Activated CD4-positive, alpha-beta T cell treated with anti-CD3 and anti-CD28 coated beads, Interleukin-2, amount 50 U/mL, for 48 hours (primary cell): ENCODE measurements at places on chromosomes 4 and X.

GRCh38 chr4:46852800-46853199, 56.2 kb downstream of the COX7B2 start:
- DNase-seq: no peak

DNA sequence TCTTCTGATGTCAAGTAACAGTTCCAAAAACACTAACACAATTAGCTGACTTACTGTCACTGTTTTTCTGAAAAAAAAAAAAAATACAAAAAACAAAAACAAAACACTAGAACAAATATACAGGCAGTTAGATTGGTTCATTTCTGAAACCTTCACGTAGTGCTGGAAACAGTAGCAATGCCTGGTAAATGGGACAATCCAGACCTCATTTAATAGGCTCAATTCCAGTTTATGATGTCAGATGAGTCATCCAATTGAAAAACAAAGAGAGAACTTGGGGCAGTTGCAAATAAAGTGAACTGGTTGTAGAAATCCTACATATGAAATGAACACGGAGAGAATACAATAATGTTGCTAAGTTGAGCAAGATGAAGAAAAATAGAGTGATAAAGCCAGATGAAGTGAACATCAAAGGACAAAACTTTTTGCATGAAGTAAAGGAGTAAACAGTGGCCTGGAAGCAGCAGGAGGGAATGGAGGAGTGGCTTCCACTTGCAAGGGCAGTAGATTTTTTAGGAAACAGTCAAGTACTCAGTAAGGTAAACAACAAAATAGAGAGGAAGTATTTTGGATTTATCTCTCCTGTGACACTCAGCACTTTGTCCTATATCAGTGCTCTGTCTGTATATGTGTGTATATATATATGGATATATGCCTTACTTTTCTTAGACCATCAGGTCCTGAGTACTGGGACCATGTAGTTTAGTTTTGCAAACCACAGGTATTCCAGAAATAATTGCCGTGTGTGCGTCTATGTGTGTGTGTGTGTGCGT, 39.3 kb upstream of the MAGEA10 start:
- DNase-seq: no peak

GRCh38 chr4:108097990-108098553, 70.7 kb downstream of the LEF1 start:
- no peak for DNase-seq

- DNase-seq: no peak
Observed at GRCh38 chr4:124203613-124204238, 508.8 kb downstream of the ANKRD50 start.

DNA sequence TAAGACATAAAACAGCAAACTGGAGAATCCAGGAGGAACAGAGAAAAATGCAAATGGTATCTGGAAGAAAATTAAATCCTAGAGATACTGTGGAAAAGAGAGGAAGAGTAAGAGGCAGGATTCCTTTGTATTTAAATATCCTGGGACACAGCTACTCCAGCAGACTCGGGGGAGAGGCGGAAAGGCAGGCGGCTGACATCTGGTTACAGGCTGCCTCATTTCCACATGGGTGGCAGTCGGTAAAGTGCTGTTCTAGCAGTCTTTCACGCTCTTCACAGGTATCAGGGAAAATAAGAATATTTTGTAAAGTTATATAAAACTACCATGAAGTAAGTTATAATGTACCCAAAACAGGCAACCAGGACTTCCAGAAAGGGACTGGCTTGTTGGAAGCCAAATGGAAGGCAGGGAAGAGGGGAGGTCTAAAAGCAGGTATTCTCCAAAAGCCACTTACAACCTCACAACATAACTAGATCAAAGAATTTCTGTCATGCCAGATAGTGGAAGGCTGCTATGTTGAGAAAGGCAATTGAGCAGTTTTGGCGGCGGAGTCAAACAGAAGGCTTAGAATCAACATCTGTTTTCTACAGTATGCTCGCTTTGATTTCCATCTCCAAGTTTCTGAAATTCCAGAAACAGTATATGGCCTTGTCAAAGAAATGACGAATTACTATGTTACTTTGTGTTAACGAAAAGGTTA, 1.3 kb upstream of the TIGD2 start:
- no peak for DNase-seq

DNA sequence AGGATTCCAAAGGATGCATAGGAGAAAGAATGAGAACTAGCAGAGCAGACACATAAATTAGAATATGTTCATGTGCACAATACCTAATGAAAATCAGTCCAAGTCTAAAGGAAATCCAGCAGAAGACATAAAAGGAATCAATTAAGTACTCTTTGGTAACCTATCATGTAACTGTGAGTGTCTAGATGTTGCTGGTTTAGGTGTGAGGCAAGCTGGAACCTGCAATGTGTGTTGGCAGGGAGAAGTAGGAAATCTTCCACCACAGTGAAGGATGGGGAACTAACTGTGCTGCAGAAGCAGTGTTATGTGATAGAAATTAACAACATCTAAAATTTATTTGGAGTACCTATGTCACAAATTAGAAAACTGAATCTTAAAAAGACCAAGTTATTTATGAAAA, 330.8 kb upstream of the DKK2 start:
- DNase-seq: no peak

DNA sequence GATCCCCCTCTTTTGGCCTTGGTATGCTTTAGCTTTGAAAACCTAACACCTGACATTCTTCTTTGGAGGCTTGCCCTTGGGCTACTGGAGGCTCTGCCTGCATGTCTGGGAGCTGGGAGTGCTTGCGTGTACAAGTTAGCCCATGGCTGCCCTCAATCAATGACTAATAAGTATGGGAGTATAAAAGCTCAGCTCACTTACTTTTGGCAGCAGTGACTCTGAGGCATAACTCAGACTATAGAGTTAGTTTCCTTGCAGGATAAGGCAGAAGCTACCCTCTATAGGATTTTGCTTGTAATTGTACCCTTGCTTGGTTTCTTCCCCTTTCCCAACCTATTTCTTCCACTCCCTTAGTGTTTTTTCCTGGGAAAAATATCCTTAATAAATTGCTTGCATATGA, 247.9 kb downstream of the PPP1R2C start:
- no peak for DNase-seq

GRCh38 chr4:15692602-15693001, 10.3 kb upstream of the BST1 start:
- DNase-seq: no peak

DNA sequence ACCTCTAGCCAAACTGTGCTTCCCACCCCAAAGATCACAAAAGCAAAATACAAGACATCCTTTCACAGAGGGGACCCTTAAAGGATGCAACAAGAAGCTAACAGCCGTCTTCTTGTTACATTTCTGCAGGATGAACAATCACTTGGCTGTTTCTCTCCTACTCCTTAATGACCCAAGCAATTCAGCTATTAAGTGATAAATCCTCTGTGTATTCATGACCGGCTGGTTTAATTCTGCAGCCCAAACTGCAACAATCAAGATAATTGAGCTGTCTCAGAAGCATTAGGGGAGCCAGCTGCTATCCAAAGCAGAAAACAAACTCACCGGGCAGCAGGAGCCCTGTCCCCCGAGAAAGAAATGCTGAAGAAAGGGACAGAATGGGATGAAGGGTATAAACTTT, 85.9 kb upstream of the ACSL4 start:
- DNase-seq: no peak

- DNase-seq: no peak
Observed at GRCh38 chr4:107665001-107665400, 55.0 kb downstream of the PAPSS1 start.

- no peak for DNase-seq
Observed at GRCh38 chr4:76722838-76723237, 175.1 kb downstream of the SOWAHB start.

DNA sequence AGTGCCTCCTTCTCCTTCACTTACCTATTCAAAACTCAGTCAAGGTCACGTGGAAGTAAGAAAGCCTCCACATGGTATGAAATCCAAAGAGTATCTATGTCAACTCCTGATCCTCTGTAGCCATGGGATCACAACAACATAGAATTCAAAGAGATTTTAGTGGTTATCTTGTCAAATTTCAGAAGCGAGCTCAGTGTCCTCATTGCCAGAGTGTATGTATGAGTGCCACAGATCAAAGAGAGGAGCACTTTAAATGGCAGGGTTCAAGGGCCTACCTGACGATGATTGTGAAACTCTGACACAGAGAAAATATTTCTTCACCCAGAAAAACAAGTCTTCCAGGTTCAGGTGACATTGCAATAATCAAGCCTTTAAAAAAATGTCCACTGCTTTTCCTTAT, 1.2 kb upstream of the ACE2 start:
- no peak for DNase-seq

- no peak for DNase-seq
Observed at GRCh38 chr4:7134737-7135388, 57.5 kb upstream of the SORCS2 start.

DNA sequence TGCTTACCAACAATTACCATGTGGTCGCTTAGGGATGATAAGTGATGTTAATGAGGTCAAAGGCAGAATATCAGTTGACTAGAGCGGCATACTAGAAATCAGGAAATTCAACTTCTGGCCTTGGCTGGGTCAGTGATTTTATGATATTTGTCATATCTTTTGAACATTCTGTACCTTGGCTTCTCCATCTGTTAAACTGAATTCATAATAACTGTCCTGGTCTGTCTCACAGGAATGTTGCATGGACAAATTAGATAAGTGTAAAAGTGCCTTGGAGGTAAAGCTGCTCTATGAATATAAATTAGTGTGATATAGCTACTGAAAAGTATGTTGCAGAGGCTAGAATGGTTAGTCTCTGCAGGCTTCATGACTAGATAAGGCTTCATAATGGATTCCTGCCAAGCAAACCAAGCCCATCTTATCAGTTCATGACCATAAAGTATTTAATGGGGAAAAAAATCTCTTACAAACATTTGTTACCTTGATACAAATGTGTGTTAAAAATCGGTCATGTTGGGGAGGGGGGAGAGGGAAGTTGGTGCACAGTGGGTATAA, 104.6 kb upstream of the BMPR1B start:
- DNase-seq: no peak

DNA sequence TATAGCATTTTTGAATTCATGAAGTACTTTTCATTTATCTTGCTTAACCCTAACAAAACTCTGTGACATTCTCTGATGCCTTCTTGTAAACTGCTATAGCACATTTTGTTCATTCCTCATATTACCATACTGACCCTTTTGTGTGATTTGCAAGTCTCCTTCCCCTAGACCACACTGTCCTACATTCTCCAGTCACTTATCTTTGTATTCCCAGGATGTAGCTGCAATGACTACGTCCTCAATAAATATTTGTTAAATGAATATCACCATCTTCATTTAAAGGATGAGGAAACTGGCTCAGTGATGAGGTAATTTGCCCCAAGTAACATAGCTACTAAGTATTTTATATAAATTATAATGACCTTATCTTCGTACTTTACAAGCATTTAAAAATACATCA, 11.9 kb downstream of the HUWE1 start:
- no peak for DNase-seq

GRCh38 chrX:20312018-20312417, 45.3 kb upstream of the RPS6KA3 start:
- no peak for DNase-seq

DNA sequence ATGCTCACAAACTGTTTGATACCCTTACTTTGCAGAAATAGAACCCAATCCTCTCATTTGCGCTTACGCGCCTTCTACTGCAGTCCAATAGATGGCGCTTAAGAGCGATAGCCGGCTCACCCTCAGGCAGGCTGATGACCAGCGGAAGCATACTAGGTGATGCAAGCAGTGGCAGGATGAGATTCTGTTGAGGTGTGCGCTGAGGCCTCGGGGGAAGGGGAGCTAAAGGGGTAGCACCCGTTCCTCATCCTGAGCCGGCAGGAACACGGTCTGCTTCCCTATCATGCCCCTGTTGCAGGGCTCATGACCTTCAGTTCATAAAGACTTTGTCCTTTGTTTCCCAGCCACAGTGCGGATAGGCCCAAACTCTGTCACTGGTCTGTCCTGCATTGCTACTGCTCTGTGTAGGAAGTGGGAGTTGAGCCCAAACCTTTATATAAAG, 628.9 kb downstream of the TLL1 start:
- no peak for DNase-seq

GRCh38 chr4:87275311-87275710, 47.4 kb downstream of the HSD17B13 start:
- DNase-seq: no peak

GRCh38 chr4:184383497-184384055, 90.8 kb downstream of the IRF2 start:
- no peak for DNase-seq

DNA sequence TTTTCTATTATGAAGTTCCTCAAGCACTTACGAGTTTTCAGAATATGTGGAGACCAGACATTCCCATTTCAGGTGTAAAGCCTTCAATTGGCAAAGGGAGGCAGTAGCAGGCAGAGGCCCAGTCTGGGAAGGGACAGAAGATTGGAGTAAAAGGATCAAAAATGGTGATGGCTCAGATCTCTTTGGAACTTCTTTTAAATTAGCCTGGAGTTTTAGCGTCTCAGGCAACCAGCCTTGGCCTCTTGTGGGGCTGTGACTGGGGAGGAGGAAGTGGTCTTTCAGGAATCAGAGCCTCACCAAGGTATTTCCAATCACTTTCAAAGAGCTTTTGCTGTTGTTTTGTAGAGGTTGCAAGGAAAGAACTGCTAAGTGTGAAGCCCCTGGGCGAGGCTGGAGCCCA, 239.1 kb downstream of the FRAS1 start:
- DNase-seq: no peak

DNA sequence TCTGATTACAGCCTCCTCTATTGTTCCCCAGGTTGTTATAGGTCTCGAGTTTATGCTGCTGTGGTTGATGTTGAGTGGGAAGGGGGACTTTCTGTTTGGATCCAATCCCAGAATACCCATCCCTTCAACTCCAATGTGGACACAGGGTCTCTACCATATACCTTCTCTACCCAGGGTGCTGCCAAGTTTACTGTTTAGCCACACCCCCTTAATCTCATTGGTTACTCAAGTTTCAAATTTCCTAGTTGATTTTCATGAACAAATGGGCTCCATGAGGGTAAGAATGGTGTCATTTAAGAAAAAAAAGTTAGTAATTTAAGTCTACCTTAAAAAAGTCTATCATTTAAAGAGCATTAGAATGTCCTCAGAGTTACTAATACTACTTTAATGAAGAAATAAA, 3.6 kb upstream of the SPP1 start:
- DNase-seq: no peak

GRCh38 chr4:22202975-22203710, 254.6 kb upstream of the KCNIP4 start:
- DNase-seq: no peak

- DNase-seq: no peak
Observed at GRCh38 chr4:160928482-160928881, 1235.3 kb downstream of the FSTL5 start.
